ENCODE measurements at places on chromosomes 6 and 20.

- no peak for DNase-seq
Measured at GRCh38 chr20:47142774-47143170, 213.7 kb downstream of the ZMYND8 start.

- DNase-seq: no peak
Measured at GRCh38 chr6:16649890-16650289, 111.4 kb downstream of the ATXN1 start.

DNA sequence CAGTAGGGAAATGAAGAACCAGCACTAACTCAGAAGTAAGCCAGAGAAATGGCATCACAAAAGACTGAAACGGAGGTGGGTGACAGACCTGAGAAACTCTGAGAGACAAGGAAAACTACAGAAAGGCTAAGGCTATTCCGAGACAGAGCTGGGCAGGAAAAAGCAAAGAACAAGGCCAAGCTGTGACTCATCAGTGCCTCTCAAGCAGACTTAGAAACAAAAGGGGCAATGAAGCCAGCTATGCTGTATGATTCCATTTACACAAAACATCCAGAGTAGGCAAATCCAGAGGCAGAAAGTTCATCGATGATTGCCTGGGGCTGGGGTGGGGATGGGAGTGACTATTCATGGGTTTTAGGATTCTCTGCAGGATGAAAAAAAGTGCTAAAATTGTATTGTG lies 50.0 kb downstream of the SLC23A2 start:
- no peak for DNase-seq

DNA sequence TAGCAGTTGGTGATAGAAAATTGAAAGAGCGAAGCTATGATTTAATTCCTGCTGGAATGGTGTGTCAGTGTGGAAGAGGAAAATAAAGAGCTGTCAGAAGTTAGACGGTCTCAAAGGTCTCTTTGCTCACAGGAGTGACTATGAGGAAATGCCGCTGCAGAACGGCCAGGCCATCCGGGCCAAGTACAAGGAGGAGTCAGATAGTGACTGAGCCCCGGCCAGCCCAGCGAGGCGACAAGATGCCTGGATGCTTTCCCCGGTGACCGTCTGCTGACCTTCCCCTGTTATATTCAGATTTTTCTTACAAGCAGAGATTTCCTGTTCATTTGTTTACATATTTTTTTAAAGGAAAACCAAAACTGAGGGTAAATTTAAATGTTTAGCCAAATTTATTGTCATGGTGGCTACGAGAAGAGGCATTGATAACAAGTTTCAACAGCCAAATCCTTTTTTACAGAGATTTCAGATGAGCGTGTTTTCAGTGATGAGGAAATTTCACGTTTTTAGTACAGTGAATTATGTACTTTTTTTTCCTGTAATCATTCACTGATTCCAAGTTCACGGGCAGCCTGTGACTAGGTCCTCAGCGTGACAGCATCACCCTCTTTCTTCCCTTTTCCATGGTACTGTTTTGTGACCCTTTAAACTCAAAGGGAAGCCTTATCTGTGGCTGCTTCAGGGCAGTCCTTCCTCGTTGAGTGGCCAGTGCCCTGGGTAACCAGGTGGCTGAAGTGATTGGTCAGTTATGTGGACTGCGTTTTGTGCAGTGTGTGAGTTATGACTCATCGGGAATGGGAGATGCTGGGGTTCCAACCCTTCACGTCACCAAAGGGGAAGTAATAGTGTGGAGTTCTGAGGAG lies 12.6 kb downstream of the DYNLT1 start:
- DNase-seq: no peak

- no peak for DNase-seq
Measured at GRCh38 chr6:3328796-3329195, 70.0 kb downstream of the PSMG4 start.

DNA sequence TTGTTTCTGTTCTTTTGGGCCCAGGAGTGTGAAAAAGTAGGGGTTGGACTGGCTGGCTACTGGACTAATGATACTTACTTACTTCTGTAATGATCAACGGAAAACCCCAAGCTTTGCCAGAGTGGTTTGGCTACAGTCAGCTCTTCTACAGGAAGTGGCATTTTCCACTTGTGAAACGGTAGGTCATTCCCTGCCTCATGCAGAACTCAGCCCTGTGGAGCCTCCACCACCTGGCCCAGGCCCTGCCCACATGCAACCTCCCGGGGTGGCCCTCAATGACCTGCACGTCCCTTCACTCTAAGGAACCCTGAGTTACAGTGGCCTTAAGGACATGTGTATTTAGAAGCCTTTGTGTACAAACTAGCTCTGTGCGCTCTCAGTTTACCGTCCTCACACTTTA lies 140.4 kb downstream of the DTNBP1 start:
- no peak for DNase-seq

GRCh38 chr6:37131104-37131959 lies 38.6 kb upstream of the PIM1 start:
- peak; percentile 63 for DNase-seq

- DNase-seq: no peak
Measured at GRCh38 chr6:49430187-49430586, 32.9 kb downstream of the MMUT start.

GRCh38 chr6:150745896-150746295 lies 119.6 kb upstream of the MTHFD1L start:
- DNase-seq: no peak

DNA sequence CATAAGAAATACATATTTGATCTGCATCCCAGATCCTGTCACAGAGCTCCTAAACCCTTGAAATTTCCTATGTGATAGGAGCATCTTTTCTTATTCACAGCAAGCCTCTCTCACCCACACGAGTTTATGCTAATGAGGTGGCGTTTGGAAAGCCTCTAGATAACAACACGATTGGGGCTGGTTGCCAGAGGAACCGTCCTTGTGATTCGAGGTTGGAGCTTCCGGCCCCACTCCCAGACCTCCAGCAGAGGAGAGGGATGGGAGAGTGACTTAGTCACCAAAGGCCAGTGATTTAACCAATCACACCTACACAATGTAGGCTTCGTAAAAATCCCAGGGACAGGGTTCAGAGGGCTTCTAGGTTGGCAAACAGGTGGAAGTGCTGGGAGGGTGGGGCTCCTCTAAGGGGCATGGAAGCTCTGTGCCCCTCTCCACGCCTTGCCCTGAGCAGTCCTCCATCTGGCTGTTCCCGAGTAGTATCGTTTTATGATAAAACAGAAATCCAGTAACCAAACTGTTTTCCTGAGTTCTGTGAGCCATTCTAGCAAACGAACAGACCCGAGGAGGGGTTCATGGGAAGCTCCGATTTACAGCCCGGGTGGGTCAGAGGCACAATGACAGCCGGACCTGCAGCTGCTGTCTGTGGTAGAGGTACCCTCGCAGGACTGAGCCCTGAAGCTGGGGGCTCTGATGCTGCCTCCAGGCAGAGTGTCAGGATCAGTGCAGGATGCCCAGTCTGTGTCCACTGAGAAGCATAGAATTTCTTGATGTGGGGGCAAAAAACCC lies 238.1 kb upstream of the ARID1B start:
- no peak for DNase-seq

DNA sequence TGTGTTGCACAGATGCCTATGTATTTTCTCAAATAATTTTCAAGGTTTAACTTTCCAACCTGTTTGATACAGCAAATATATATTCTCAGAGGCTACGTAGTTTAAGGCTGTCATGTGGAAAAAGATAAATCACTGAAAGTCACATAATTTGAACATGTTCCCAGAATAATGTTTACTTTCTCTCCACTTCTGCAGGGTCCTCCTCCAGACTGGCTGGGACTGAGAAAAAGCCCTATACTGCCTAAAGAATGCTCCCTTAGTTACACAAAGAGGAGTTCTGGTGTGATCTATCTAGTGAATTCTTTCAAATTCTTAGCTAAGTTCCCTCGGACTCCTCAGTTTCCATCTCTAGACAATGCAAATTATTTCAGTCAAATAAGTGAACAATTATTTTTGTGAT lies 411.0 kb downstream of the C6orf118 start:
- DNase-seq: no peak

GRCh38 chr6:75263401-75263750 lies 19.8 kb upstream of the COX7A2 start:
- DNase-seq: no peak

DNA sequence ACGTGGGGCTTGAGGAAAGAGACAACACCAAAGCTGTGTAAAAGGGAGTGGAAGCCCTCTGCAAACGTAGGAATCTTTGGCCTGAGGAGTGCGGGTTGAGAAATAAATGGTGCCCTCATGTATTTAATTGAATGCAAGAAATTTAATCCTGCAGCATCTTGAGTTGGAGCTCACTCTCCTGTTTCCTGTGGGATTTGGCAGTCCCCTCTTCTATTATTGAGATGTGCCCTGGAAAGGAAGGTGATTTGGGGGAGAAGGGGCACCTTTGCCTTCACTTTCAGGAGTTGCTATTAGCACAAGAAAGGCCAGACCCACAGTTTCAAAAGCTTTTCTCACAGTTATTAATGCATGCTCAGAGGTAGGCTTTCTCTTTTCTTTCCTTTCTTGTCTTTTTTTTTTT lies 201.4 kb upstream of the HDDC2 start:
- no peak for DNase-seq

- no peak for DNase-seq
Measured at GRCh38 chr20:19453410-19453809, 241.0 kb downstream of the SLC24A3 start.

DNA sequence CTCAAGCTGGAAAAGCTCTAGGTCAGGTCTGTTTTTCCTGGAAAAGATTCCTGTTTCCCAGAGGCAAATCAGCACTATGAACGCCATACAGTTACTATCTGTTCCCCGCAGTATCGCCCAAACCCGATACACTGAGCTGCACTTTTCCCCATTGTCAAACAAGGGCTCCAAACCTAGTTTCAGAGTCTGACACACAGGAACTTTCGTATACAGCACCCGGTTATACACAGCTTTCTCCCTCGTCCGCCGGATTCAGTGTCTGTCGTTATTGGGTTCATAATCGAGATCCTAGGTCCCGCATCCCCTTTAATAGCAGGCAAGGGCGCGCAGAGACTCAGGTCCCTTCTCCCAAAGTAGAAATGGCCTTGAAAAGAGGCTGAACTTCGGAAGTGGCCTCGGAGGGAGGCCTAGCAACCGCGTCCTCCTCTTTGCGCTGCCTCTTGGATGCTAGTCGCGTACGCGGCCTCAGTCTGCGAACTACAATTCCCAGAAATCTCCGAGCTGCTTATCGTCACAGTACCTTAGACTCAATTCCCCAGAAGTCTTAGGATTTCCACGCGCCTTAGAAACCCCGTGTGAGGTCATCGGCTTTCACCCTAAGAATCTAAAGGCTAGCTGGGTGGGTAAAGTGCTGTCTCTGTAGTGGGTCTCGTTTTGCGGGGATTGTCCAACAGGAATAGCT lies 34.2 kb downstream of the ZNF391 start:
- DNase-seq: no peak

DNA sequence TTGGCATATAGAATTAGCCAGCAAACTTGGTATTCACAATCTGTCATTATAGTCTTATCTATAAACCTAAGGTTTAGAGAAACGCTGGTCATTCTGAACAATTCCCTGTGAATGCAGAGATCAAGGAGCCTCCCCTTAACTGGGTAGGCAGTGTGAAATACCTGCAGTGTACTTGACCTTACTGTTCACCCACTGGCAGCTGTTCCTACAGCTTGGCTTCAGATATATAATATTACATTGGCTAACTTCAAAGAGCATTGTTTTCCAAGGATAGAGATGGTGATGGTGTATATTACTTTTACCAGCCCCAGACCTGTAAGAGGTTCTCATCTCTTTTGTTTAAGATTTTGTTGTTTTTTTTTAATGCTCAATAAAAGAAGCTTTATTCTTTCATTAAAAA lies 168.3 kb downstream of the ESR1 start:
- no peak for DNase-seq

GRCh38 chr6:98672681-98673475 lies 161.5 kb upstream of the POU3F2 start:
- no peak for DNase-seq

- DNase-seq: no peak
Measured at GRCh38 chr20:51195990-51196389, 173.1 kb upstream of the KCNG1 start.

GRCh38 chr6:147820520-147820919 lies 312.0 kb downstream of the SAMD5 start:
- DNase-seq: no peak

- peak; percentile 27 for DNase-seq
Measured at GRCh38 chr6:130322673-130323268, 43.0 kb upstream of the TMEM200A start.
